SJCRH30 (cell line): ENCODE measurements at places on chromosomes 6 and 20. TPM values are rescaled to one million over a fixed set of nuclear protein-coding genes. Genes with fewer than 3 reads are reported as not detected.

OOEP gene
- total RNA-seq, result not detected in 2 replicates

SLC22A2 gene
- total RNA-seq, result 0.02 TPM in 1 of 2 replicates, not detected in the other

ELOVL2 gene
- 18.0 and 21.1 TPM in 2 replicates for total RNA-seq

SAMD5 gene
- total RNA-seq, result 11.6 and 12.2 TPM in 2 replicates

SLC17A4 gene
- not detected in 2 replicates for total RNA-seq

OPRL1 gene
- total RNA-seq, result 0.28 and 0.43 TPM in 2 replicates

PLCG1 gene
- 163 and 196 TPM in 2 replicates for total RNA-seq

NNAT gene
- not detected in 2 replicates for total RNA-seq

TAAR1 gene
- not detected in 2 replicates for total RNA-seq

PKIB gene
- total RNA-seq, result 7.4 and 10.0 TPM in 2 replicates

DACT2 gene
- total RNA-seq, result not detected in 2 replicates

MYO6 gene
- total RNA-seq, result 6.4 and 6.9 TPM in 2 replicates

AURKA gene
- 225 and 240 TPM in 2 replicates for total RNA-seq

SIRPD gene
- not detected in 2 replicates for total RNA-seq

B4GALT5 gene
- 79.6 and 81.1 TPM in 2 replicates for total RNA-seq

CTAGE9 gene
- not detected in 2 replicates for total RNA-seq

NMBR gene
- total RNA-seq, result 0.16 TPM in 1 of 2 replicates, not detected in the other

ACOT8 gene
- 31.0 and 41.0 TPM in 2 replicates for total RNA-seq

KDM1B gene
- total RNA-seq, result 6.9 and 7.2 TPM in 2 replicates
